ENCODE measurements at places on chromosomes 5 and 9. TPM values are rescaled to one million over a fixed set of nuclear protein-coding genes. Genes with fewer than 3 reads are reported as not detected.

Gene UBE2QL1
- 0.26 TPM for total RNA-seq

GRCh38 chr5:96968614-96969013, 32.7 kb downstream of the LNPEP start:
- DNase-seq, result no peak

- DNase-seq, result no peak
These were observed 54.4 kb upstream of the SH3PXD2B start for GRCh38 chr5:172508471-172509404.

Gene HTR4
- 15.0 TPM for total RNA-seq

DNA sequence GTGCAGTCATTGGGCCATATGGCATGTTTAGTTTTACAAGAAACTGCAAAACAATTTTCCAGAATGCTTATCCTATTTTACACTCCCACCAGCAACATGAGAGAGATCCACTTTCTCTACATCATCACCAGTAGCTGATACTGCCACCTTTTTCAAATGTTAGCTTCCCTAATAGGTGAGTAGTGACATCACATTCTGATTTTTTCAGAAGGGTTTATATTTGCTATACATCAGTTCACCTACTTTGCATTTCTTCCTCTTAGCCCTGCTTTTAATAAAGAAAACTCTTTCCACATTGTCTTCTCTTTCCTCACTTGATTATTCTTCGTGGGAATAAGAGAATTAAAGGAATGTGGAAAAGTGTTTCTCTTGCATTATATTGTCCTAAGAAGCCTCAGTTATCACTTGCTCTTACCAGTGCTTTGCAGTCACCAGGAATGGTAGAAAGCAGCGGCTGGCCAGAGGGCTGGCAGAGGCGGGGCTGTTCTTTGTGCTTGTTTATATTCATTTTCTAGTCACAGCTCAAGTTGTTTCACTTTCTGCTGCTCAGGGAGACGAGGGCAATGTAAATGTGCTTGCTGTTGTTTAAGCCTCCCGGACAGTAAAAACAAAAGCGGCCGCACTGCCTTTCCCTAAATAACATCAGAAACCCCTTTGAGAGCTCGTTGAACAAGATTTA, 164.8 kb downstream of the HSD17B3 start:
- peak; percentile 70 for DNase-seq

DNA sequence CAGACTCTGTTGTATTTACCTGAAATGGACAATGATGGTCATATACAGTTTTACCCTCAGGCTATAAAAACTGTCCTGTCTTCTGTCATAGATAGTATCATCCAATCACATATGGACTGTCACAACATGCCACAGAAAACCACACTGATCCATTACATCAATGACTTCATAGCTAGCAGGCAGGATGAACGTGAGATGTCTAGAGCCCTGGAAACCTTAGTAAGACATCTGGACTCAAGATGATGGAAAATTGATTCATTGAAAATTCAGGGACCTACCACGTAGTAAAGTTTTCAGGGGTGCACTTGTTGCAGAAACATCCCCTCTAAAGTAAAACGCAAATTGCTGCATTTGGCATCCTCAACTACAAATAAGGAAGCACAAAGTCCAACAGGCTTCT, 284.4 kb upstream of the RGMB start:
- no peak for DNase-seq

GRCh38 chr9:112258106-112258505, 75.3 kb downstream of the PTBP3 start:
- DNase-seq, result no peak

DNA sequence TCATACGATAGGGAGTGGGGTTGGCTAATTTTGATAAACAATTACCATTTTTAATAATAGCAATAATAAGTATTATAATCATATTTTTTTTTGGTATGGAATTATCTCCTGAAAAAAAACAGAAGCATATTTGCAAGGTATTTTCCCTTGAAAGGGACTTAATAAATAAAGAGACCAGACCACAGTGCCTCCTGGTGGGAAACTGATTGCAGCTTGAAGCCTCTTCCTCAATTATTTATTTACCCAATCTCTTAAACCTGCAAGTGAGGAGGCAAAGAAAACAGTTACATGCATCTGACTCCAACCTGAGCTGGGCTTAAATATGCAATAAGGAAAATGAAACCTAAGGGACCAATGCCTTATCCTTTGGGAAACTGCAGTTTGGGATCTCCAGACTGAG, 388.1 kb upstream of the ACO1 start:
- no peak for DNase-seq

DNA sequence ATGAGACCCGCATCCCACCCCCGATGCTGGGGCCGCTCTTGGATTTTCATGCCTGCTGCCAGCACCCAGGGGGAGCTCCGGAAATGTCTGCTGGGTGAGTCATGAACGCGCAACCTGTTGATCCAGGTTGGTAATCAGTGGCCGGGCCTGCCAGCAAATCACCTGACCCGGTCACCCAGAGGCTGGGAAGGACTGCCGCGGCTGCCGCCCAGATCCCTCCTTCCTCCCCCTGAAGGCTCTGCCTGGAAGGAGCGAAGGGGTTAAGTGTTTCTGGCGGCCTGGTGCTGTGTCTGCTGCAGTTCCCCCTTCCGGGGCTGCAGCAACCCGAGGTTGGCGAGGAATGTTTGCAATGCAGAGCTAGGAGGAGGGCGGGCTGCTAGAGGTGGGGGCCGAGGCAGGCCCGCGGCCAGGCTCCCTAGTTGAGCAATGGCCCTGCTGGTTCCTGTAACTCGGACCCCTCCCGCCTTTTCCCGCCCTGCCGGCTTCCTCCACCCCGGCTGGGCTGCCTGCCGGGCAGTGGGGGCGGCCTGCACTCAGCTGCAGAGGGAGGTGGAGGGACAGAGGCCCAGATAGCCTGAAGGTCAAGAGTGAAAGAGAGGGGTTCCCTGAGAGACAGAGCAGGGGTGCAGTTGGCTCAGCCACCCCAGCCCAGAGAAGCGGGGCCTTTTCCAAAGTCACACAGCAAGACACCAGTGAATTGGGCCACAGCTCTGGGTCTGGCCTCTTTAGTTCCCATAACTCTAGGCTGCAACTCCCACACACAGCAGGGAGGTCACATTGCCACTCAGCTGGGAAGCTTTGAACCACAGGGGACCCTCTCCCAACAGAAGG, 156.3 kb upstream of the IER5L start:
- peak; percentile 79 for DNase-seq

- no peak for DNase-seq
These were observed 125.1 kb downstream of the GAS1 start for GRCh38 chr9:86822006-86822801.

GRCh38 chr9:87613265-87614111, 112.4 kb upstream of the CTSL start:
- no peak for DNase-seq

Gene ZNF300
- total RNA-seq, result 3.0 TPM

- no peak for DNase-seq
These were observed 323.8 kb upstream of the WWC1 start for GRCh38 chr5:167967494-167968177.

DNA sequence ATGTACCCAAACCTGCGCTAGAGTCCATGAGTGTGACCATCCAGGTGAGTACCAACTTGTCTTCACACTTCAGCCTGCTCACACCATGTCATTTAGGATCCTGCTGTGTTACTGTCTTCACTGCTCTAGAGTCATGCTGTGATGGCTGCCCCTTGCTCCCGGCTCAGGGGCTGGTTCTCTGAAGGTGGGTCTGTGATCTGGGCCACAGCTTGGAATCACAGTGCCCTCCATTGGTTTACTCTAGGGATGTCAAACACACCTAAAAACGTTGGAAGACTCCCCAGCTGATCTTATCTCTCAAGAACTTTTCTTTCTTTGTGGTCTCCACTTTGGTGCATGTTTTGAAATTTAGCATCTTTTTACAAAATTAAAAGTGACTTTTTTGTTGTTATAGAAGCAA, 53.8 kb downstream of the NFX1 start:
- no peak for DNase-seq

Gene MED10
- total RNA-seq, result 44.9 TPM

DNA sequence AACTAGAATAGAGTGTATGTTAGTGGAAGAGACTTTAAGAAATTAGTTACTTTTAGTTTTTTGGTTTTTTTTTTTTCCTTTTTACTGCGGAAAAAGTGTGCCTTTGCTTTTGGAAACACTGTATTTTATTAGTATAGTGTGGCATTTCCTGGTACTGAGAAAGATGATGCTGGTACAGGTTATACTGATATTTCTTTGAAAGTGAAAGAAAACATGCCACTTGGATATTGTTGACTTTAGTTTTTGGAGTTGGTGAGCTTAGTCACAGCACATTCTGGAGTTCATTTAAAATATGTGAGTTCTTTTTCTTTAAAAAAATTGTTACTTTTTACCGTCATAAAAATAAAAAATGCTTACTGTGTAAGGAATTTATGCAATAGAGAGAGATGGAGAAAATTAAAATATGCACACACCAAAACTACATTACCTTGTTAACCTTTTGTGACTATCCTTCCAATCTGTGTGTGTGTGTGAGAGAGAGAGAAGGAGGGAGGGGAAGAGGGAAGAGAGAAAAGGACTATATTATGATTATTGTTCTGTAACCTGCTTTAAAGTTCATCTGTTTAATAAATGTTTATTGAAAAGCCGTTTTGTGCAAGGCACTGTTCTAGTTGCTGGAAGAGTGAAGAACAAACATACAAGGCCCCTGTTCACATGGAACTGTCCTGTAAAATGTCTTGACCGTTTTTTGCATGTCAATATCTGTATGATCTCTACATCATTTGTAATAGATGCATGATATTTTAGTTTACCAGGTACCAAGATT, 1.9 kb downstream of the UGCG start:
- no peak for DNase-seq

Gene HMGCR
- total RNA-seq, result 149 TPM

DNA sequence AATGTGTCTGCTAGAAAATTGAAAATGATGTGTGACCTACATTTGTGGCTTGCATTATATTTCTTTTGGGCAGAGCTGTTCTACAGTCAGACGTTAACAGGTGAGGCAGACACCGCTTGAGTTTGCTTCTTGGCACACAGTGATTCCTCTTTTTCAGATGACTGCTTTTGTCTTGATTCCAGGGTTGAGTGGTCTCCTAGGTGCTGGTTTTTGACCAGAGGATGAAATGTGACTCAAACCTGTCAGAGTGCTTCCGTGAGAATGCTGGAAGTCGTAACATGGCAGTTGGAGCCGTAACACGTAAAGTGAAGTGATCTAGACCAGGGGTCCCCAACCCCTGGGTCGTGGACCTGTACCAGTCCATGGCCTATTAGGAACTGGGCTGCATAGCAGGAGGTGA, 28.3 kb upstream of the NDFIP1 start:
- DNase-seq, result no peak

DNA sequence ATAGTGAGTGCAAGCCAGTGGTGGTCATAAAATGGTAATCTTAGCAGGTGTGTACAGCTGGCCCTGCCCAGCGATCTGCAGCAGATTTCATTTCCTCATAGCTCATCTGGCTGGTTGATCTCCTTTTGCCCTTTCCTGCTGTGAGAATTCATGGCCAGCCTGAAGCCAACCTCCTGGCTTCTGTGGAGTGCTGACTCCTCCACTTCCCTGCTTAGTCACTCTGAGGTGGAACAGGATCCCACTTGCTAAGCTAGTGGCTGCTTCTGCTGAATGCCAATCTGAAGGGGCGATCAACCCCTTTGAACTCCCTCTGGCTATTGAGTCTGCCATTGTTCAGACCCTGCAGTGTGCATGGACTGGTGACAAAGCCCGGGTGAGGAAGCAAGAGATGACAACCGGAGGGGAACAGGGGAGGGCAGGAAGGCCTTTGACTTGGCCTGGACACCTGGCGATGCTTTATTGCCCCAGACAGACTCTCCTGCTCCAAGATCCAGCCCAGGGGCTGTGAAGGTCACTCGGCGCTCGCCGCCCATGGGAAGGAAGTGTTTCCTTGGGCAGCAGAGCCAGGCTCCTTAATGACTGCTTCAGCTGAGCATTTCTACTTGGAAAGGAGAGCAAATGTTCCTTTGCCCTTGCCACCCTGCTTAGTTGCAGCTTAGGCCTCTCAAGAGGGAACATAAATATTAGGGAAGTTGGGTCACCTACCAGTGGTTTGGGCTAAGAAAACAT, 341.1 kb downstream of the ZSWIM6 start:
- peak; percentile 66 for DNase-seq

GRCh38 chr5:14528926-14529325, 52.7 kb upstream of the OTULINL start:
- DNase-seq, result no peak

- no peak for DNase-seq
These were observed 17.1 kb upstream of the OLFM1 start for GRCh38 chr9:135070198-135070951.

GRCh38 chr5:53472279-53472678, 8.2 kb upstream of the FST start:
- DNase-seq, result no peak

- DNase-seq, result no peak
These were observed 29.0 kb upstream of the BOD1 start for GRCh38 chr5:173645437-173645807.

All from mucosa of descending colon (tissue), 3 donors.